ENCODE measurements at places on chromosomes 16 and 17.

- H3K36me3 ChIP-seq, result no peaks in the 10 kb centered on the region
- no peak overlapping the region for H3K27ac ChIP-seq
- H3K4me1 ChIP-seq, result no peaks in the 10 kb centered on the region
- no peak for DNase-seq
- no peaks in the 10 kb centered on the region for H3K27me3 ChIP-seq
These were observed 186.0 kb downstream of the GRIN2A start for GRCh38 chr16:9996221-9996620.

GRCh38 chr16:69399361-69399760 lies 13.6 kb upstream of the TERF2 start:
- no peaks in the 10 kb centered on the region for H3K36me3 ChIP-seq
- no peaks in the 10 kb centered on the region for H3K4me1 ChIP-seq
- H3K4me3 ChIP-seq, result no peak overlapping the region
- no peaks in the 10 kb centered on the region for H3K27me3 ChIP-seq
- no peak for DNase-seq

- no peak overlapping the region for H3K4me3 ChIP-seq
- H3K27me3 ChIP-seq, result no peaks in the 10 kb centered on the region
- no peaks in the 10 kb centered on the region for H3K36me3 ChIP-seq
- no peak for DNase-seq
- no peaks in the 10 kb centered on the region for H3K4me1 ChIP-seq
- H3K27ac ChIP-seq, result no peak overlapping the region
These were observed 40.9 kb downstream of the FBXL20 start for GRCh38 chr17:39360537-39360936.

DNA sequence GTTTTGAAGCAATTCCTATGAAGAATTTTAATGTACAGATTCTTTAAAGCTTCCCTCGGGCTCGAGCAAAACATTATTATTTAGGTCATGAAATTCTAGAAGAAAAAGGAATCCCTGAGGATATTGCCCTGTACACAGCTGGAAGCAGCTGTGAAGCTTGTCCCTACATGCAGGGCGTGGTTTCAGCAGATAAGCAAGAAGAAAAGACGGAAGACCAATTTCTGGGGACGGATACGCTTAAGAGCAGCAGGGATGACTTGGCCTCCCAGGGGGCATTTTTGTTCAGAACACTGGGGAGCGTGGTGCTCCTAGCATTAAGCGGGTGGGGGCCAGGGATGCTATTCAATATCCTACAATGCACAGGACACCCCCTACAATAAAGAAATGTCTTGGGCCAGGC lies 34.3 kb downstream of the LITAF start:
- H3K36me3 ChIP-seq, result peaks cover 57% of the 10 kb centered on the region
- H3K4me3 ChIP-seq, result no peak overlapping the region
- DNase-seq, result no peak
- H3K4me1 ChIP-seq, result no peaks in the 10 kb centered on the region
- no peaks in the 10 kb centered on the region for H3K27me3 ChIP-seq

- DNase-seq, result no peak
- H3K27me3 ChIP-seq, result no peaks in the 10 kb centered on the region
- H3K36me3 ChIP-seq, result peaks cover 43% of the 10 kb centered on the region
- no peak overlapping the region for H3K27ac ChIP-seq
These were observed 97.9 kb upstream of the ZNF750 start for GRCh38 chr17:82937411-82938371.

DNA sequence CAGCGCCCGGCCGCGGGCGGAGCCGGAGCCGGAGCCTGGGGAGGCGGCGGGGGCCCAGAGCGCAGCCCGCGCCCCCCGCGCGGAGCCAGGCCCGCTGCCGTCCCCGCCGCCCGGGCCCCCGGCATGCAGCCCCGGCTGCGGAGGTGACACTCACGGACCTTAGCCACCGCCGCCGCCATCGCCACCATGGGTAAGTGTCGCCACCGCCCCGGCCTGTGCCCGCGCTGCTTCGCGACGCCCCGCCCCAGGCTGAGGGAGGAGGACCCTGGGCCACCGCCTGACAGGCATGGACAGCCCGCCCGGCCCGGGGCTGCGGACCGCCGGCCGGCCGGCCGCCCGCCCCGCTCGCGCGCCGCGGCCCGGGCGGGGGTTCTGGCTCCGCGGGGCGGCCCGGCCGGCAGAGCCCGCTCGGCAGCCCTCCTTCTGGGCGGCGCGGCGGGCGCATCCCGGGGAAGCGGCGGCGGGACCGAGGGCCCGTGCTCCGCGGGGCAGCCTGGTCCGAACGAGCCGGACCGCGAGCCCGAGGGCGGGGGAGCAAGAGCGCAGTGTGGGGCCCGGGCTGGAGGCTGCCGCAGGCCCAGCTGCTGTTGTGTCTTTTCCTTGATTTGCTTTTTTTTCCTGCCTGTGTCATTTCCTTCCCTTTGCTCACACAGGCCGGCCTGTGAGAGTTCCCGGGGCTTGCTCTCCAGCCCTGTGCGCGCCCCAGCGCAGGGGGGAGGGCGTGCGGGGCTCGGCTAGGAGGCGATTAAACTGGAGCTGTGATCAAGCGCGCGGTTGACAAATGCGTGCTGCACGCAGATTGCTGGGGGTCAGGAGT lies 565 bp downstream of the MAP3K3 start:
- H3K27ac ChIP-seq, result peak overlapping the region; percentile 48
- peak overlapping the region; percentile 97 for H3K4me3 ChIP-seq
- peak; percentile 77 for DNase-seq

- no peak overlapping the region for H3K27ac ChIP-seq
- DNase-seq, result no peak
- H3K36me3 ChIP-seq, result peaks cover 53% of the 10 kb centered on the region
- H3K4me3 ChIP-seq, result no peak overlapping the region
- H3K4me1 ChIP-seq, result peaks cover 13% of the 10 kb centered on the region
These were observed 2.8 kb downstream of the CFAP119 start for GRCh38 chr16:30758988-30759491.

Measured in trophoblast cell (in vitro differentiated cells and primary cell).